ENCODE measurements at places on chromosomes 4 and X. TPM values are rescaled to one million over a fixed set of nuclear protein-coding genes. Genes with fewer than 3 reads are reported as not detected.

GRCh38 chr4:169566021-169566818, 46.2 kb downstream of the NEK1 start:
- no peak for DNase-seq

DNA sequence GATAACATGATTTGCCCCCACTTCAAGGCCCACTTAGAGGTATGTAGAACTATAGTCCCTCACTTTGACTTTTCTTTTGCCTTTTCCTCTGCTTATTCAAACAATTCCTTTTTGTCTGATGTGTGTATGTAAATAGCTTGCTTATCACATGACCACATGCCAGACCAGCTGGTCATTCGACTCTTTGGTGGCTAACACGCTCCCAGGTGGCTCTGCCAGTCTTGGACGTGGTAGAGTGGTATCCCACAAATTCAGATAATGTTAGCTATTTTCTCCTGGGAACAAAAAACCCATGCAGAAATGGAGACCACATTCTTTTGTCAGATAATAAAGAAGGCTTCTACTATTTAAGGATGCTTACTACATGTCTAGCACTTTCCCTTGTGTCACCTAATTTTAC, 47.9 kb downstream of the ARHGAP24 start:
- DNase-seq: no peak

DNA sequence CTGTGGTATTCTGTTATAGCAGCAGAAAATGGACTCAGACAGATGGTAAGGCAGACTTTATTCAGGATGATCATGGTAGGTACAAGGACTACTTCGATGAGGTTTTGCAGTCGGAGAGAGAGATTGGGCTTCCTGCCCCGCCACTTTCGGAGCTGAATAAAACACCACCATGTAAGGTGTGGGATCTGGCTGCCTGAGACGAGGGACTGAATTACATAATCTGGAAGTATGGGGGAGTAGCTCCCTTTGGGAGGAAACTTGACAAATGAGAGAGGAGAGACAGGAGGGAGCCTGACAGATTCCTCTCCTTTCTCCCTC, 255.5 kb upstream of the GATB start:
- no peak for DNase-seq

DNA sequence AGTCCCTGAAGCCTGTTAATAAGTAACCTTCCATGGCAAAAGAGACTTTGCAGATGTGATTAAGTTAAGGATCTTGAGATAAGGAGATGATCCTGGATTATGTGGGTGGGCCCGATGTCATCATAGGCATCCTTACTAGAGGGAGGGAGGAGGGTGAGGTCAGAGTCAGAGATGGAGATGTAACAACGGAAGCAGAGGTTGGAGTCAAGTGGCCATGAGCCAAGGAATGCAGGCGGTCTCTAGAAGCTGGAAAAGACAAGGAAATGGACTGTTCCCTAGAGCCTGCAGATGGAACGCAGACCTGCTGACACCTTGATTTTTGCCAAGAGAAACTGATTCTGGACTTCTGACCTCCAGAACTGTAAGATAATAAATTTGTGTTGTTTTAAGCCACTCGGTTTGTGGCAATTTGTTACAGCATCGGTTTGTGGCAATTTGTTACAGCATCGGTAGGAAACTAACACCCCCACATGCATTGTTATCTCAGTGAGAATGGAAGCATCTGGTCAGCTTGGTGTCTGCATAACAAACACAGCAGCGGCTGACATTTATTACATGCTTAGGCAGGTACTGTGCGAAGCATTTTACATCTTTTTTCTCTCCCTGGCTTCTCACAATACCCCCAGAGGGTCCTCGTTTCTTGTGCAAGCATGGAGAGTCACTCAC, 55.6 kb downstream of the CLDN34 start:
- no peak for DNase-seq

DNA sequence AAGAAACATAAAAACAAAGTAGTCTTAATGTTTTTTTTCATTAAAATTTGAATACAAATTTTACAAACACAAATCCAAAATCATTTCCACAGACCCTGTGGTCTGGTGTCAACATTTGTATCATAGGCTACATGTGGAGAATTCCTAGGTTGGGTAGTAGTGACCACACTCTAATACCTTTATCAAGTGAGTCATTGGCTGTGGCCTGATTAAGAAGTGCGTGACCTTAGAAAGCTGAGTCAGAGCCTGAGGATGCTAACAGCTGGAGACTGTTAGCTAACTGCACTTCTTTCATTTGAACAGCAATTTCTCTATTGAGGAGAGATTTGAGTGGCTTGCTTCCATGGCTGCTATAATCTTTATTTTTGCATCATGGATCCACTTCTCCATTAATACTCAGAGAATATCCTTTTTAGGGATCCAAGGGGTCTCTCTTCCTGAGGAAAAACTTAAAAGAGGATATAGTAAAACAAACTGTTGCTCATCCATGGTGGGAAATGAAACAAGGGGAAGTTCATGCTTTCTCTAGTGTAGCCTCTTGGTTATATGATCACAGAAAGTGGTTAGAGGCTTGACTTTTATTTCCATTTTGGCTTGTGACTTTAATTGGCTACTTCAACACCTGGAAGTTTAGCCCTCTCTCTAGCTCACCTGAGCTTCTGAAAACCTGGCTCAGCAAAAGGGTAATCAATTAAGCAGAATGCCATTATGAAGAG, 335.8 kb downstream of the PABPC4L start:
- no peak for DNase-seq

The USP17L28 gene
- not detected for total RNA-seq

- no peak for DNase-seq
Observed at GRCh38 chr4:123941306-123941705, 544.7 kb downstream of the SPRY1 start.

GRCh38 chr4:152601156-152601555, 65.3 kb upstream of the FBXW7 start:
- no peak for DNase-seq

DNA sequence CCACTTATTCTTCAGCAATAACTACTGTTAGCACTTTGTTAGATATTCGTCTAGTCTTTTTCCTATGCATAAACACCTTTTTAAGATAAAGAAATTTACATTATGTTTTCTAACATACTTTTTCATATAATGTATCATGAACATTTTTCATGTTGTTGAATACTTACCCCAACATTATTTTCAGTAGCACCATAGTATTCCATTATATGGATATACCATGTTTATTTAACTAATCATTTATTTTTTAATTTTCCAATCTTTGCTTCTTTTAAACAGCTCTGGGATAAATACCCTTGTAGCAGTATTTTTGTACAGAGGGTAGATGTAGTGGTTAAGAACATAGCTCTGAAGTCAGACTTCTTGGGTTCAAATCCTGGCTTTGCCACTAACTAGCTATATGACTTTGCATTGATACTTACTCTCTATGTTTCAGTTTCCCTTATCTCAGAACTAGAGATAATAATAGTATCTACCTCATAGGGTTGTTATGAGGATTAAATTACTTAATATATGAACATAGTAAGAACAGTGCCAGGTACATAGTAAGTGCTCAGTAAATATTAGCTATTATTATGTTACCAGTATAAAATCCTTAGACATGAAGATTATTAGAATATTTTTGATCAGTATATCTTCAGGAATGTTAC, 11.3 kb downstream of the EXOC1 start:
- DNase-seq: no peak

- DNase-seq: no peak
Observed at GRCh38 chrX:12447448-12448064, 309.3 kb downstream of the FRMPD4 start.

The CXCL8 gene
- 19.6 TPM for total RNA-seq

The FRMD7 gene
- not detected for total RNA-seq

The KLHL34 gene
- 0.23 TPM for total RNA-seq

The LDOC1 gene
- total RNA-seq: 6.2 TPM

The CBLL2 gene
- total RNA-seq: not detected

The MAGEA2 gene
- not detected for total RNA-seq

- no peak for DNase-seq
Observed at GRCh38 chr4:77662396-77662795, 56.8 kb downstream of the CXCL13 start.

- no peak for DNase-seq
Observed at GRCh38 chrX:20432048-20432447, 165.3 kb upstream of the RPS6KA3 start.

The S100G gene
- not detected for total RNA-seq

GRCh38 chr4:11081006-11081405, 347.7 kb downstream of the HS3ST1 start:
- DNase-seq: no peak

The SATL1 gene
- not detected for total RNA-seq

DNA sequence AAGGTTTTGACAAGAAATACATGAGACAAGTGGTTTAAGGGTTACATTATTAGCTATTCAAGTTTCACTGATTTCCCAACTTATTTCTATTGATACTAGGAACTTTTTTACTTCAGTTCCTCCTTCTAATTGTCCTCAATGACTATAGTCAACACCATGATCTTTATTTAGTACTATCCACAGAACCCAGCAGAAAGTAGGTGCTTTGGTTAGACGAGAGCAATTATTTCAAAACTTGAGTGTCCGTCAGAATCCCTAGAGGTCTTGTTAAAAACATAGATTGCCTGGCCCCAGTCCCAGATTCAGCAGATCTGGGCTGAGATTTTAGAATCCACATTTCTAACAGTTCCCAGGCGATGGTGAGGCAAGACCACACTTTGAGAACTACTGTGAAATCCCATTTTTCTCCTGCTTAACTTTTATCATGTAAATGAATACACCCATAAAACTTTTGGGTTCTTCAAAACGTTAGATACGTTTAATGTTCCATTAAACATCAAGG, 17.9 kb downstream of the EXOC1 start:
- no peak for DNase-seq

GRCh38 chr4:169151671-169152070, 119.1 kb downstream of the SH3RF1 start:
- no peak for DNase-seq
